ENCODE measurements at places on chromosomes 6 and 20.

GRCh38 chr20:62632575-62633090 lies 9.7 kb upstream of the SLCO4A1 start:
- peak; percentile 64 for DNase-seq

- DNase-seq, result no peak
Observed at GRCh38 chr6:159984268-159984786, 15.4 kb downstream of the IGF2R start.

DNA sequence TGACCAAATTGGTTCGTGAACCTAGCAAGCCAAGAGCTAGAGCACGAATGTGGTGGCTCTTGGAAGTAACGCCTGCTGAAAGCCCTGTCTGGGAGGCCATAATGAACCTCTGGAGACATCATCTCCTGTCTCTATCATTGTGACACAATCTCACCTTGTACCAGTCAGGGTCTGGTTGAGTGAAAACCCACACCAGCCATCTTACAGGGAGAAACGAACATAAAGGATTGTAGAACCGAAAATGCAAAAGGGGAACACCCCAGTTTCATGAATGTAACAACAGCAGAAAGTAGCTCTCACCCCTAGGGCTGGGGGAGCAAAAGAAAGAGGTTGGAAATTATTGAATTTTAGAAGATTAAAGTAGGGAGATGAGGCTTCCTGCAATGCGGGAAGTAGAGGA lies 50.9 kb upstream of the TAB2 start:
- no peak for DNase-seq

GRCh38 chr6:131286469-131287040 lies 151.3 kb downstream of the AKAP7 start:
- no peak for DNase-seq

DNA sequence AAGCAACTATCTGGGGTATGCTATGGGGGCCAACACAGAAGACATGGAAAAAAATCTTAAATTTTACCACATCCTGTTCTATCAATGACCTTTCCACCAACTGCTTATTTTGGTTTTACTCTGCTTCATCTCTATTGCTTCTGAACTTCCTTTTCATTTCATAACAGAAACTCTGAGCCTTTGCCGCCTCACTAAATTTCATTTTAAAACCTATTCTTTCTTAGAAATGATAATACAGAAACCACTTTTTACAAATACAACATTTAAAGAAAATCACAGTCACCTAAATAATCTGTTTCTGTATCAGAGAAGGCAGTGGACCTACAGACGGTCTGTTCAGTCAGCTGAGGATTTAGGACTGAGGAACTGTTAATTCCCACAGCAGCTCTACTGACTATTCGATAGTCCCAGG lies 117.5 kb downstream of the KCNQ5 start:
- DNase-seq, result no peak

GRCh38 chr6:75279418-75279817 lies 5.2 kb downstream of the TMEM30A start:
- no peak for DNase-seq

GRCh38 chr6:166476634-166477215 lies 94.0 kb upstream of the MPC1 start:
- no peak for DNase-seq

- DNase-seq, result no peak
Observed at GRCh38 chr6:132192631-132193030, 208.6 kb downstream of the MOXD1 start.

GRCh38 chr6:32607263-32607987 lies 17.8 kb upstream of the HLA-DRB1 start:
- DNase-seq, result no peak

DNA sequence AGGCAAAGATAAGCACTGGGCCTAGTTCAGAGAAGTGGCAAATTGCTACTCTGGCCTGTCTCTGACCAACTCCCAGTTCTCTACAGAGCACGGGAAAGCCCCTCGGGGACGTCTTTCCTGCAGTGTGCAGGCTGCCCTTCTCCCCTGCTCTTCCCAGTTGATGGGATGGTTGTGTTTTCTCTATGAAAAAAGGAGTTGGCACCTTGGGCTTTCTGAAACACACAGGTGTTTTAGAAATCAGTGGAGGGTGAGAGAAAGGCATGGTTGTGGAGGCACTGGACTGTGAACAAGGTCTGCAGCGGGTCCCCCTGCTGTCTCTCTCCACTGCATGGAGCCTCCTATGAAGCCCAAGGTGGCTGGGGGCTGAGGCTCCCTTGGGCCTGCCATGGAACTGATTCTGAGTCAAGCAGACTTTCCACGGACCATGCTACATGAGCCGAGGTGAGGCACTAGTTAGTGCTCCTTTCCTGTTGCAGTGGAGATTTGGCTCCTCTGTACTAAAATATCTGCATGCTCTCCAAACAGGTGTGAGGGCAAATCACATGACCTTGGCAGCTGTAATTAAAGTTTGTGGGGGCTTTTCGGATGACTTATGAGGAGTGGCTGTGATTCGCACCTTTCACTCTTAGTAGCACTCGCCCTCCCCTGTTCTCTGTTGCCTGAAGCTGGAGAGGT lies 16.3 kb downstream of the GTSF1L start:
- no peak for DNase-seq

DNA sequence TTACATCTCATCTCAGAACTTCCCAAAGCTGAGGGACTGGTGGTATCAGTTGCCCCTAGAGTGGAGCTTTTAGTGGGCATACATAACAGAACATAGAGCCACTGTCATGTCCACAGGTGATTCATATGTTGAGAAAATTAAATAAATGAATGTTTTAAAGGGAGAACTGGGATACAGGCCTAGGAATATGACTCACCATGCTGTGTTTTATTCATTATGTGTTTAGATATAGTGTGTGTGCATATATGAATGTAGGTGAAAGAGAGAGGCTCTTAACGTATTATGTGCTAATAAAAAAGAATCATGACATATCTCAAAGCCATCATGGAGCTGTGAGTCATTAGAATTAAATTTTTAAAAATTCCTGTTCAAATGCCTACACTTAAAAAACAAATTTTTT lies 332.2 kb upstream of the RSPO3 start:
- no peak for DNase-seq

DNA sequence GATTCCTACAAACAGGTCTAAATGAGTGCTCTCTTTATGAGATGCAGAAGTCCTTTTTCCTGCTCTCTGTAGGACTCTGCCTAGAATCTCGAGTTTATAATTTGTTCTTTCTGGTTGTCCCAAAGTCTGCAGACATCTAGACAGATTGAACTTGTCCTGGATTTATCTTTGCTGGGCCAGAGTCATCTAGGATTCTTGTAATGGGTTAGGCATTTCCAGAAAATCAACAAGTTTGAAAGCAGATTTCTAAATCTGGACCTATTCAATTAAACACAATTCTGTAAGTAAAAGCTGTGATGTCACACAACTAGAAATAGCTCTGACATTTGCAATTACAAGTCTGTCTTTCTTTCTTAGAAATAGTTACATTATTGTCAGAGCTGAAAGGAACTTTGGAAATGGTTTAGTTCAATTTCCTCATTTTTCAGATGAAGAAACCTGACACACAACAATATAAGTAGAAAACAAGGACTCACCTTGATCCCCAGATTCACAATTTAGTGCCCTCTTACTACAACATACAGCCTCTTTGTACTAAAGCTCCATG lies 4.2 kb upstream of the RSPO3 start:
- no peak for DNase-seq

DNA sequence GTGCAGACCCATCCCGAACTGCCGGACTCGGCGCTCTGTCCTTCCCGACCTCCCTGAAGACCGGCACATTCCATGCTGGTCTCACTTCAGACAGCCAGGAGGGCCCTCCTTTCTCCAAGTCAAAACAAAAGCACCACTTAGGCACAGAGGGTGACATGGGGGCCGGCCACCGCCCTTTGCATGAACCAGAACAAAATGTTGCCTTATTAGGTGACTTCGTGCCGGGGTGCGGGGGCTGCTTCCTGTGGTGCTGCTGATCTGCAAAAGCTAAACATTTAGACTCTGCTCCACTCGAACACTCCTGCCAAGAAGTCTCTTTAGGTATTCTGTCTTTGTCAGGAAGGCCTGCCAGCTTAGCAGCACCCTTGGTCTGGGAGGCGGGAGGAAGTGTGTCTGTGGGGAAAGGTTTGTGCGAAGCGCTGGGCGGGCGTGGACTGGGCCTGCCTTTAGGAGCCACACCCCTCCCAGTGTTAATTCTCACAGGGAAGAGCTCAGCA lies 133.8 kb downstream of the SMOC2 start:
- DNase-seq, result no peak
